ENCODE measurements at places on chromosomes 6 and 20. TPM values are rescaled to one million over a fixed set of nuclear protein-coding genes. Genes with fewer than 3 reads are reported as not detected.

Gene SUPT3H
- total RNA-seq: 11.6 TPM

Gene TCP11
- total RNA-seq: not detected

DNA sequence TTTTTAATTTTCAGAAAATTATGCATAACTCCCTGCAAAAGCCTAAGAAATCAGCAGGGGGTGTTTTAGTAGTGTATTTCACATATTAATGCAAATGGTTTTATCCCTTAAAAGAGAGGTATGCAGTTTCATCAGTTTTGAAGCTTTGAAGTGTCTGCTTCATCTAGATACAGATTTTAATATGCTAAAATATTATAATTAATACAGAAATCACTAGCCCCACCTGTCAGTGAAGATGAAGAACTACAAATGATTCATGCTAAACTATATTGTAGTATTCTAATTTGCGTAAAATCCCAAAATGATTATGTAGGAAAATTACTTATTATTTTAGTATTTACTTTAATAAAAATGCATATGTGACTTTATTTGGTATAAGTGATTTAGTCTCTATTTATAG is 2.9 kb upstream of the TFB1M start:
- DNase-seq: no peak

Gene CDSN
- not detected for total RNA-seq

DNA sequence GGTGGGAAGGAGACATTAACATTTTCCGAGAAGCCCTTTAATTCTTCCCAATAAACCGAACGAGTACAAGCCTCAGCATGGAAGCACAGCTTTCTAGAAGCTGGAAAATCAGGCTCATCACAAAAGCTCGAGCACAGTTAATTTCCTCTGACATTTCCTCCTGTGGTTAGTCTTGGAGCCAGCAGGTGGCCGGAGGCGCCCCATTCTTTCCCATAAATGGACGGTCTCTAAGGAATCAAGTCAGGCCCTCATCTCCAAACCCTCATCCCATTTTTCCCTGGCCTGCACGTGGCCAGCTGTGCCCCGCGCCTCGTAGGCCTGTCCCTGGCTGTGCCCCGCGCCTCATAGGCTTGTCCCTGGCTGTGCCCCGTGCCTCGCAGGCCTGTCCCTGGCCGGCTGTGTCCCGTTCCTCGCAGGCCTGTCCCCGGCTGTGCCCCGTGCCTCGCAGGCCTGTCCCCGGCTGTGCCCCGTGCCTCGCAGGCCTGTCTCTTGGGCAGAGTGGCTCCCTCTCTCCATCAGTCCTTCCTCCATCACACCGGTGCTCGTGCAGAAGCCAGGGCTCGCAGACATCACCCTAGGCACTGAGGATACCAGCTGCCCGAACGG is 19.7 kb upstream of the NTSR1 start:
- no peak for DNase-seq

Data from thyroid gland (tissue), 4 donors.